ENCODE measurements at places on chromosomes 16 and 17.

GRCh38 chr17:75701288-75701687 is 20.0 kb upstream of the ITGB4 start:
- DNase-seq: no peak

DNA sequence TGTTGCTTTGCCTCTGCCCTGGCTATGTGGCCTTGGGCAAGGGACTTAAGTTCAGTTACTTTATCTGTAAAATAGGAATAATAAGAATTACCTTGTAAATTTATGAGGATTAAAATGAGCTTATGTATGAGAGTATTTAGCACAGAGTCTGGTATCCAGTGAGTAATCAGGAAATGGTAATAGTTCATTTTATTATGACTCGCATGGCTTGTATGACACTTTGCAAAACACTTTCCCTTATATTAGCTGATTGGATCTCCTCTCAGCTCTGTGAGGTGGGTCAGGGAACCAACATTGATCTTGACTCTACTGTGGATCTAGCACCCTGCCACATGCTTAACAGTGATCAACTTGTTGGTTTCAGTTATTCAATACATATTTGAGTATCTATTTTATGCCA is 8.3 kb upstream of the CDH3 start:
- DNase-seq: no peak

DNA sequence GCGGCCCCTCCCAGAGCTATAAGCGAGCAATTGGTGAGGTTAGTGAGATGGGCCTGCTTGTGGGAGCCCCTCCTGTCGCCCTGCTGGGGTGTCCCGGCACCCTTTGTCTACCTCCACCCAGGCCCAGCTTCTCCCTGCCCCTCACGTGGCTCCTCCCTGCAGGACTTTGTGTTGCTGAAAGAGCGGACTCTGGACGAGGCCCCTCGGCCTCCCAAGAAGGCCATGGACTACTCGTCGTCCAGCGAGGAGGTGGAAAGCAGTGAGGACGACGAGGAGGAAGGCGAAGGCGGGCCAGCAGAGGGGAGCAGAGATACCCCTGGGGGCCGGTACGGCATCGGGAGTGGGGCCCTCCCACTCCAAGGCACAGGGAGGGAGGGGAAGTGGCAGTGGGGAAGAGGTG is 6.1 kb upstream of the C17orf107 start:
- DNase-seq: no peak

GRCh38 chr17:68184141-68184571 is 63.7 kb upstream of the AMZ2 start:
- DNase-seq: no peak

Measured in suppressor macrophage treated with lipopolysaccharide for 1 hour (primary cell).